Stimulated activated CD8-positive, alpha-beta memory T cell treated with anti-CD3 and anti-CD28 coated beads, Interleukin-4, amount 100 ng/mL, for 1 hour (primary cell): ENCODE measurements at places on chromosomes 5 and 9.

DNA sequence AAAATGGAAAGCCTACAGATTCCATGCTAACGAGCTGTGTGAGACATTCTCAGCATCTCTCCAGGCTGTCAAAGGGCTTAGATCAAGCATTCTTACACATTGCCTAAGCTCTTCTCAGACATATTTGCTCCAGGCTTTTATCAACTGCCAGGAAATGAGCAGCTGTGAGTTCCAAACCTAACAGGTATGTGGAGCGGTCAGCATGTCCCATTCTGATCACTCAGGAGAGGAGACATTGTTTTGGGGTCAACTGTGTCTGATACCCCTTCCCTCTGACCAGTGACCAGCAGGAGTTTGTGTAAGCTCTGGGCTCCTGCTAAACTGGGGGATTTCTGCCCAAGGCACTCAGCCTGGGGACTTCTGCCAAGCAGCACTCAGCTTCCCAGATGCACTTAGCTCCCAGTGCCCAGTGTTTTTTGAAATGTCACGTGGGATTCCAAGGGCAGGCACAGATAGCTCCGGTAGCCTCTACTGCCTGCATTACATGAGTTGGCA is 229.1 kb downstream of the SEC61B start:
- DNase-seq, result no peak

DNA sequence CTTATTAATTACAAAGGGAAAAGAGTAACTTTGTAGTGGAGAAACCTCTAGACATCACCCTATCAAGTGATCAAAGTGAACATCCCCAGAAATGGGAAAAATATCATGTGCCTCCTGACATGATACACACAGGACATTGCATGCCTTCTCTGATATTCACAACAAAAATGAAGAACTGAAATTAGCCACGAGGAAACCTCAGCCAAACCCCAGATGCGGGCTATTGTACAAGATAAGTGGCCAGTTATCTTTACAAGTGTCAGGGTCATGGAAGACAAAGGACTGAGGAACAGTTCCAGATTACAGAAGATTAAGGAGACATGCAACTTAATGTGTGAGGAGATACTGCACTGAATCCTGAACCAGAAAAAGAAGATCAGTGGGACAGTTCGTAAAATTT is 23.8 kb upstream of the NPM1 start:
- no peak for DNase-seq

DNA sequence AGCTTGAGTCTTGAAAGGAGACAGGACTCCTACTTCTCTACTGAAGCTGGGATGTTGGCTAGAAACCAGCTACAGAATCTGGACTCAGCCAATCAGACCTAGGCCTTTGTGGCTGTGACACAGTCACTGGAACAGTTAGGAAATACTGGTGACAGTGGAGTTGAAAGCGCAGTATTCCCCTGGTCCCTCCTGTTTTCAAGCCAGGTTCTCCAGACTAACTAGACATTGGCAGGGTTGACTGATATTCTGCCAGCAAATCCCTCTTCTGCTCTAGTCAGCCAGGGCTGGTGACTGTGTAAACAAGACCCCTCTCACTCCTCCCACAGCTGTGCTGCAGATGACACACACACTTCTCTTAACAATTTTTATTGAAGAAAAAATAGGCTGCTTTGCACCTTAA is 8.7 kb downstream of the SHROOM1 start:
- DNase-seq, result no peak

DNA sequence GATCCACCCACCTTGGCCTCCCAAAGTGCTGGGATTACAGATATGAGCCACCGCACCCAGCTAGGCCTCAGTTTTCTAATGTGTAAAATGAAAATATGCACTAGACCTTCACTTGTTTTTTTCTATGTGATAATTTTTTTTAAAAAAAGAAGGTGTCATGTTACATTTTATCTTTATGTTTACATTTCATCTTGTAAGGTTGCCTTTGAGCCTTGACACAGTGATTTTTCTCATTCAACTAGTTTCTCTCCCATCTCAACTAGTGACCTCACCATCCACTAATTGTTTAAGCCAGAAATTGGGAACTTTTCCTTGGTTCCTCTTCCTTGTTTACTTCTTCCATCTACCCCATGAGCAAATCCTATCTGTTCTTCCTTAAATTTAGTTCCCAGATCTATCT is 21.5 kb downstream of the TMC1 start:
- no peak for DNase-seq

DNA sequence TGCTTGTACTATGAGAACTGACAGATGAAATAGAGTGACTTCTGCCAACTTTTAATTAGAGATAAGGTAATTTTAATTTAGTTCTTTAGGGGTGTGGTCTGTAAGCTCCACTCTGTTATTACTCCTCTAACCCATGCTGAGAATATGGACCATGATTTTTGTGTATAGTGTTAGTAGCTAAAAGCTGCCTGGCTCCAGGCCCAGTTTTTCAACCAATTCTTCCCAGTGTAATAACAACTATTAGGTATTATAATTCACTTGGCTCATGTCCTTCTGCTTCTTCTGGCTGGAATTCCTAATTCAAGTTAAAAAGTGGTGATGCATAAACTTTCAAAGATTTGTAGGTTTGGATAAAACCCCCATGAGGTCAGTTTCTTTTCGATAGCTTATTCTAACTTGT is 216.3 kb downstream of the ISL1 start:
- no peak for DNase-seq

DNA sequence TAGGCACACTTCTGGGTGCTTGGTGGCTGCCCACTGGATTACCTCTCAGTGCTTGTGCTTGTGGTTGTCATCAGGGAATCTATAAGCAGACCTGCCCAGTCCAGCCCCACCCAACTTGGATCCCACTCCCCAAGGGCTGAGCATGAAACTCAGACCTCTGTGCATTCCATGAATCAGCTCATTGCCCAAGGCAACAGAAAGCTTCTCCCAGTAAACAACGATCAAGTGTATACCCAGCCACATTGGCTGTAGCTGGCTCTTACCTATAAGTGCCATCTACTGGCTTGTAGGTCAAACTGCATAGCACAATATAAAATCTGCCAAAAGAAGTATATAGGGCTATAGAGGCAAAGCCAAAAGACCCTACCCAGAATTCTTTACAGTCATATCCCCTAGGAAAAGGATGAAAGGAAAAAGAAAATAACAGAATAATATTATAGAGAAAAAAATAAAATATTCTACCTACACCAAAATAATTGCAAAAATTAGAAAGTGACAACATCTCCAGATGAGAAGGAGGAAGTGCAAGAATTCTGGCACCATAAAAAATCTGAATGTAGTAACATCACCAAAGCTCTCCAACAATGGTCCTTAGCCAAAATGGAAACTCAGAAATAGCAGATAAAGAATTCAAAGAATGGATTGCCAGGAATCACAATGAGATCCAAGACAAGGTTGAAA is 321.0 kb upstream of the TRPC7 start:
- DNase-seq, result no peak

DNA sequence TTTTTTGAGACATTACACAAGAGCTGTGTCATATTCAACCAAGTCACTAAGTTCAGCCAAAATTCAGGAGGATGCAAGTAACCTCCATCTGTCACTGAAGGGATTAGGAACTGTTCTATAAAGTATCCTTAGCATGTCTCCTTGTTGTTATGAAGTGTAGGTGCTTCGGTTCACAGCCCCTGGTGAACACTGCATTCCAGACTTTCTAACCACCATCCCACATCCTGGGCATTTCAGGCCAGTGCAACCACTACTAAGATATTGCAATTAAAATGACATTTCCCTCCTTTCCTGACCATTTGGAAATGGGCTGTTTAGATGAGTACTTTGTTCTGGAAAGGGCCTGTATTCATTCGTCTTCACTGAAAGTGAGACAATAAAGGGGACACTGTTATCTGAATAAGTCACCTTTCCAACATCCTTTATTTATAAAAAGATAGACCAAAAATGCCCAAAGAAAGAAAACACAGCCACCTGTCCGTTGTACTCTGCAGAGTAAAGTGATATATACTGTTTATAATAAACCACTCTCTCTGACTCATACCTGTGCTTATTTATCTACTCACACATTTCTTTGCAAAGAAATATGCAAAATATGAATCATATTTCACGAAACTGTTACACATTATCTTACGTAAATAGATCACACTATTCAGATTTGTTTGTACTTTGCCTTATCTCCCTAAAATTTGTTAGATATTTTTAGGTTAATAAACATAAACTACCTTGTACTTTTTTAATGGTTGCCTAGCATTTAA is 861.9 kb downstream of the CDH18 start:
- no peak for DNase-seq

- DNase-seq, result no peak
Observed at GRCh38 chr9:134346840-134347583, 20.8 kb downstream of the RXRA start.

GRCh38 chr9:70466976-70467561 is 52.6 kb upstream of the KLF9 start:
- no peak for DNase-seq

GRCh38 chr9:16147726-16148125 is 594.9 kb downstream of the CCDC171 start:
- no peak for DNase-seq

- DNase-seq, result no peak
Observed at GRCh38 chr5:10063997-10064396, 185.7 kb downstream of the ATPSCKMT start.

- DNase-seq, result no peak
Observed at GRCh38 chr5:111942201-111942600, 185.2 kb upstream of the NREP start.
